A549 treated with CpdA at 1 μM for 4 hours (cell line): ENCODE measurements at places on chromosomes 3 and 15. TPM values are rescaled to one million over a fixed set of nuclear protein-coding genes. Genes with fewer than 3 reads are reported as not detected.

SPSB4 gene
- 0.15 to 0.24 TPM (median 0.18 TPM) in 4 of 5 replicates, not detected in the other for total RNA-seq

PLSCR4 gene
- total RNA-seq: 3.4 to 5.3 TPM (median 4.6 TPM) in 5 replicates

PRR23C gene
- total RNA-seq: not detected in 5 replicates

EXOG gene
- 9.2 to 31.5 TPM (median 14.4 TPM) in 5 replicates for total RNA-seq

CCDC54 gene
- total RNA-seq: not detected in 5 replicates

KLHL40 gene
- total RNA-seq: not detected in 5 replicates

MINAR1 gene
- 0.52 to 0.67 TPM (median 0.57 TPM) in 5 replicates for total RNA-seq

ALS2CL gene
- total RNA-seq: 5.4 to 8.5 TPM (median 6.2 TPM) in 5 replicates

SPATA12 gene
- total RNA-seq: 0.44 to 0.59 TPM (median 0.47 TPM) in 5 replicates

BLOC1S6 gene
- 17.5 to 31.1 TPM (median 20.8 TPM) in 5 replicates for total RNA-seq

OR4M2 gene
- 0.07 TPM in 1 of 5 replicates, not detected in the others for total RNA-seq

CLRN1 gene
- not detected in 5 replicates for total RNA-seq

FBXO40 gene
- total RNA-seq: not detected in 5 replicates

ALPK3 gene
- 0.03 to 0.21 TPM (median 0.10 TPM) in 5 replicates for total RNA-seq

FBXL22 gene
- 0.16 to 0.50 TPM (median 0.27 TPM) in 5 replicates for total RNA-seq

GOLGA6L10 gene
- 0.35 to 0.68 TPM (median 0.40 TPM) in 5 replicates for total RNA-seq

JMJD7 gene
- total RNA-seq: 2.2 to 4.2 TPM (median 3.5 TPM) in 5 replicates

GHRL gene
- not detected in 5 replicates for total RNA-seq

TNFAIP8L3 gene
- total RNA-seq: 3.9 to 6.0 TPM (median 4.7 TPM) in 5 replicates

PPP4R2 gene
- total RNA-seq: 28.6 to 47.3 TPM (median 41.5 TPM) in 5 replicates

BNC1 gene
- total RNA-seq: 0.29 to 0.52 TPM (median 0.50 TPM) in 5 replicates

GABRG3 gene
- 0.17 to 0.64 TPM (median 0.42 TPM) in 4 of 5 replicates, not detected in the other for total RNA-seq

BFSP2 gene
- not detected in 5 replicates for total RNA-seq

KCNH8 gene
- not detected in 5 replicates for total RNA-seq

TRNT1 gene
- total RNA-seq: 26.6 to 35.6 TPM (median 31.0 TPM) in 5 replicates

GABRA5 gene
- 81.1 to 122 TPM (median 106 TPM) in 5 replicates for total RNA-seq

LEKR1 gene
- total RNA-seq: 0.36 to 1.0 TPM (median 0.51 TPM) in 5 replicates

ANKDD1A gene
- total RNA-seq: 1.5 to 1.9 TPM (median 1.8 TPM) in 5 replicates

MME gene
- not detected in 5 replicates for total RNA-seq

OXTR gene
- 9.0 to 10.9 TPM (median 9.4 TPM) in 5 replicates for total RNA-seq

DISP2 gene
- total RNA-seq: 0.64 to 1.7 TPM (median 1.4 TPM) in 5 replicates

EPB42 gene
- total RNA-seq: not detected in 5 replicates

NR2E3 gene
- total RNA-seq: 0.17 to 0.38 TPM (median 0.21 TPM) in 4 of 5 replicates, not detected in the other

ZPLD1 gene
- 0.02 TPM in 1 of 5 replicates, not detected in the others for total RNA-seq

PP2D1 gene
- total RNA-seq: not detected in 5 replicates

HEXA gene
- total RNA-seq: 135 to 162 TPM (median 156 TPM) in 5 replicates

CCNB2 gene
- 97.0 to 114 TPM (median 102 TPM) in 5 replicates for total RNA-seq

WDR93 gene
- total RNA-seq: 0.06 to 0.28 TPM (median 0.21 TPM) in 4 of 5 replicates, not detected in the other
